ENCODE measurements at places on chromosomes 3 and 15.

DNA sequence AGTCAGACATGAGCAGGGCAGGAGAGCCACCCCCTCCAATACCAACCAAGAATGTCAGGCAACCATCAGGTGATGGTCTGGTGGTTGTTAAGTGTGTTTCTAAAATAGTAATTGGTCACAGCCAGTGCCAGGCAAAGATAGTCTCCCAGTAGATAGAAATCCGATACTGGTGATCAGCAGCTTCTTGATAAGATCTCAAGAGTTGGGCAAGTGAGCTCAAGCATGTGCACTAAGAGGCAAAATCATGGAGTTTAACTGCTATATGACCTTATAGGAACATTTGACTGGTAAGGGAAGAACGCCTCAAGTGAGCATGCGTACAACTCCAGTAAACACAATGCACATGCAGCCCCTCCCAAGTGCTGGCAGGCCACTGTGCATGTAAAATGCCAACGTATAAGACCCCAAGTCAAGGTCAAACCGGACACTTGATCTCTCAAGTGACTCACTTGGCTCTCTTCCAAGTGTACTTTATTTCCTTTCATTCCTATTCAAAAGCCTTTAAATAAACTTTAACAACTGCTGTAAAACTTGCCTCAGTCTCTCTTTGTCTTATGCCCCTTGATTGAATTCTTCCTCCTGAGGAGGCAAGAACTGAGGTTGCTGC lies 36.0 kb upstream of the CBLB start:
- DNase-seq = no peak

DNA sequence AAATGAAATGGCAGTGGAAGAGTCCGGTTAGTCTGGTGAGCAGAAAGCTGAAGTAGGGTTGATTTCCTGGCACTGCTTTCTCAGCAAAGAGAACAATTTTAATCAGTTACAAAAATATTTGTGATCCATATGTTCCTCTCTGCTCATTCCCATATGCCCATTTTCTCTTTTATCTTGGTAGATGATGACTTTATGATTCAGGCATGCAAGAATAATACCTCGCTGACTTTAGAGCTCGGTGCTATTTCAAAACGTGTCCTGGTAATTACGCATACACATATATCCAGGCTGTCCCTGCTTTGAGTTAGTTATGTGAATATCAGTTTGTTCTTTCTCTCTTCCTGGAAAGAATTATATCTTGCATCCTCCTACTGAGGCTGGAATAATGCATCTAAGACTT lies 38.5 kb downstream of the ARPP21 start:
- DNase-seq = no peak

GRCh38 chr3:134603480-134603879 lies 47.3 kb downstream of the KY start:
- DNase-seq = no peak

- DNase-seq = no peak
Measured at GRCh38 chr3:113496924-113497323, 18.0 kb downstream of the SPICE1 start.

DNA sequence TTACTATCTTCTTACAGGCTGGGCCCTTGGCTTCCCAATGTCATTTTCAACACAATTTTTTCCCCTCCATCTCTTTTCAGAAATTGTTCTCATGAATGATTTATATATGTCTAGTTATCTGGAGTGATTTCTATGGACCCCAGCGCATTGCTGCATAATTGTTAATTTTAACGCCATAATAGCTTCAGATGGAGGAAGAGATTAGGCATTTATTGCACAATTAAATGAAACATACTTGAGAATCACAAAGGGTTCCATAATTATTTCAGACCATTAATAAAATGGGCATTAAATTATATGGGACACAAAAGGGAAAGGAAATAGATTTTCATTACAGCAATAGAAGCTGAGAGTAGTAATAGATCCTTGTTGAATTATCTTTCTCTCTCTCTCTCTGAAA lies 70.3 kb upstream of the SOX14 start:
- no peak for DNase-seq

- no peak for DNase-seq
Measured at GRCh38 chr3:126406389-126407296, 11.9 kb downstream of the CFAP100 start.

DNA sequence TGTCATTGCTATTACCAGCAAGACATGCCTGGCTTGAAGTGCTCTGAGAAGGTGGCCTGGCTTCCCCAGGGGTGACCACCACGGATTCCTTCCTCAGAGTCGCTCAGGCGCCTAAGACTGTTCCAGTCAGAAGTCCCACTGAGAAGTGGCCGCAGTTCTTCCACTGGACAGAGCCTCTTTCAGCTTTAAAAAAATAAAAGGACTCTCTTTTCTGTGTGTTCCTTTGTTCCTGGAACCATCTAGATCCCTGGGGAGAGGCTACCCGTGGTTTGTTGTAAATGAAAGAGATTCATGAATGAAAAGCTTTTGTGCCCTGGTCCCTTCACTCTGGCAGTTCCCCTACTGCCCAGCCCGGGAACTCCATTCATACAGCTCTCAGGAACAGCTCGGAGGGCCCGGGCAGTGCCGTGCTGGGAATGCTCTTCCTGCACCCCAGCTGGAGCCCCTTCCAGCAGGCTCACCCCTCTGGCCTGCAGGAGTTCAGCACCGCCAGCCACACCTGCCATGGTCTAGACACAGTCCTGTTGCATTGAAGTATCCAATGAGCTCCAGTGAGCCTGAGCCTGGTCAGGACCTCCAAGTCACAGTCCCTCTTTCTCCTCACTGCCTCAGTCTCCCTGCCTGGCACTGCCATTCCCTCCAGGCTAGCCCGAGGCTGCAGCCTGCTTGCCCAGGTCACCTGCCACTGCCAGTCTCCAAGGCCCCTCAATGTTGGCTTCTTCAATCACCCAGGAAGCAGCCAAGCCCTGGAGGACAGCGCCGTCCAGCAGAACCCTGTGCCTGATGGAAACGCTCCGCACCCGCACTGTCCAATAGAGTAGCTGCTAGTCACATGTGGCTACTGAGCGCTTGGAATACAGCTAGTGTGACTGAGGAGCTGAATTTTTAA lies 75.4 kb downstream of the XXYLT1 start:
- no peak for DNase-seq

- no peak for DNase-seq
Measured at GRCh38 chr3:140243575-140243974, 308.6 kb downstream of the CLSTN2 start.

DNA sequence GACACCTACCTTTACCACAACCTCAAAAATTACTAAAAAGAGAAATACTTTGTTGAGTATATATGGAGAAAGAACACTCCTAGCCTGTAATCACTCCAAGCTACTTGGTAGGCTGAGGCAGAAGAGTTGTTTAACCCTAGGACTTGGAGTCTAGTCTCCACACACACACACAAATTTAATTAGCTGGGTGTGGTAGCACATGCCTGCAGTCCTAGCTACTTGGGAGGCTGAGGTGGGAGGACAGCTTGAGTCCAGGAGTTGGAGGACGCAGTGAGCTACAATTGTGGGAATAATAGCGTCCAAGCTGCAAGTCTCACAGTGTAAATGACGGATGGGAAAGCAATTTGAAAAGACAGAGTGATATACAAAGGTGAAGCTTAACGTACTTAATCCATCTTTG lies 50.5 kb downstream of the LDHAL6B start:
- DNase-seq = no peak

- DNase-seq = no peak
Measured at GRCh38 chr15:52013151-52013791, 5.7 kb upstream of the MAPK6 start.

DNA sequence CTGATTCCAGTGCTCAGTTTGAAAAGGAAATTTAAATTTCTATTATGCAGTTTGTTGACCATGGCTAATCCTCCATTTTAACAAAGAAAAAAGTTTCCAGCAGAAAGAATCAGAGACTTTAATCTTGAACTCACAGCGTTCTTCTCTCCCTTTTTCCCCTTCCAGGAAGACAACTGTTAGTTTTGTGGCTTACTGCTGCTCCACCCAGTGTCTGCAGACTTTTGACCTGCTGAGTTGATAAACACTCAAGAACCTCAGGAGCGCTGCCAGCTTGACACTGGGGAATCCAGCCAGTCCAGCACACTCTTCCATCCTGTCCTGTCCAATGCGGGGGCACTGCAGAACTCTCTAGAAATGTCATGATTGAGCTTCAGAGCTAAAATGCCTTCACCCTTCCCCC lies 134.6 kb downstream of the LRRC28 start:
- peak; percentile 8 for DNase-seq

GRCh38 chr3:41190509-41191284 lies 8.6 kb upstream of the CTNNB1 start:
- no peak for DNase-seq

DNA sequence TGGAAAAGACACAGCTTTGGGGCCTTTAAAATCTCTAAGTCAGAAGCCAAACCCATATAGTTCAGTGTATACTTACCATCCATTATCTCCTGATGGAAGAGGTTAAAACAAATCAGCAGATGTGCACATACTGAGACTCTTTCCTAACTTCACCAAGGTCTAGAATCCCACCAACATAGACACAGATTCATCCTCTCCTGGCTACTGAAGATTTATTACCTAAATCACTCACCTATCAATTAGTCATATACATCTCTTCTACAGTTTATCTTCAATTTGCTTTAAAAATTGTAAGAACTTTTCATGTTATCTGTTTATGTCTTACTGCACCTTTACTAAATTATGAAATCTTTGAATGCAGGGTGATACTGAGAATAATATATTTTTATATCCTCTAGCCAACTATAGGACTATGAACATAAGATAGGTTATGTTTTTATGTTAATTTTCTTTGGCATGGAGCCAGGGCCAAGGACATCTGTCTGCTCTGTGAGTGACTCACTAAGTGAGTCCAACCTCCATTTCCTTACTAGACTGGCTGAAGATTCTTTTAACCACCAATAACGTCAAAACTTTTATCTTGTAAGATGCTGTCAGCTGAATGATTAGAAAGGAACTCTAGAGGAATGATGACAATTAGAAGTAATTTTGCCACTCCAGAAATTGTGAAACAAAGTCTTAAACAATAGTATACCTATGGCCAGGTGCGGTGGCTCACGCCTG lies 397.6 kb downstream of the FOXP1 start:
- DNase-seq = no peak

Data from activated T-helper 1 cell treated with anti-CD3 and anti-CD28 coated beads, Interleukin-12 subunit alpha, Interleukin-12 subunit beta, Interleukin-2, Interleukin-4 antibody, amounts not matched to agents 30 ng/mL and 10 ng/mL and 1 ng/mL, durations not matched to agents 14 hours and 24 hours and 36 hours (primary cell).